ENCODE measurements at places on chromosomes 1 and 21.

DNA sequence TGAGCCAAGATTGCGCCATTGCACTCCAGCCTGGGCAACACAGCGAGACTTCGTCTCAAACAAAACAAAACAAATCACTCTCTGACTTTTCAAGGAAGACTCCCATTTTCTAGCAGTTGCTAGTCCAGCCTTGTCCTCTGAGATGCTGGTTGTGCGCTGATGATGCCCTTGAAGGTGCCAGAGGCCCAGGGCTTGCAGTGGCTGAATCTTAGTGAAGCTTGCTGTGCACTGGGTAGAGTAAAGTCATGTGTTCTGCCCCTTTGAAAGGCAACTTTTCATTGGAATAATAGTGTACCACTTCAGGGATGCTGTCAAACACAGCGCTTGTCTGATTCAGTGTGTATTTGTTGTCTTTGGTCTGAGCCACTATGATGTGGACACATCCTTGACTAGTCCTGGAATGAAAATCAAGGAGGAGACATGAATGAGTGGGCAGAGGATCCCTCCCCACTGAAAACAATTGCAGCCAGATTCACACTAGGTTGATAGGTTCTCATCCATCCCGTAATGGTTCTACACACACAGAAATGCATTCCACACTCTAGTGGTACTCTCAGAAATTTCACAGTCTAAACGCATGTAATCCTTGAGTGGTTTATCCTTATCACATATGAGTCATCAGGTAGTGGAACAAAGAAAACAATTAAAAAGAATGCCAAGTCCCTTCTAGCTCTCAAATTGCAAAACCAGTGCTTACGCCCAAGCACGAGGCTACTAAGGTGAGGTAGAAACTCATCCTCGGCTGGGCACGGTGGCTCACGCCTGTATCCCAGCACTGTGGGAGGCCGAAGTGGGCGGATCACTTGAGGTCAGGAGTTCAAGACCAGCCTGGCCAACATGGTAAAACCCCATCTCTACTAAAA lies 17.8 kb upstream of the TDRD10 start:
- peaks cover 16% of the 10 kb centered on the region for H3K27me3 ChIP-seq
- no peak overlapping the region for H3K4me3 ChIP-seq
- H3K27ac ChIP-seq = no peak overlapping the region
- peaks cover 5% of the 10 kb centered on the region for H3K4me1 ChIP-seq

DNA sequence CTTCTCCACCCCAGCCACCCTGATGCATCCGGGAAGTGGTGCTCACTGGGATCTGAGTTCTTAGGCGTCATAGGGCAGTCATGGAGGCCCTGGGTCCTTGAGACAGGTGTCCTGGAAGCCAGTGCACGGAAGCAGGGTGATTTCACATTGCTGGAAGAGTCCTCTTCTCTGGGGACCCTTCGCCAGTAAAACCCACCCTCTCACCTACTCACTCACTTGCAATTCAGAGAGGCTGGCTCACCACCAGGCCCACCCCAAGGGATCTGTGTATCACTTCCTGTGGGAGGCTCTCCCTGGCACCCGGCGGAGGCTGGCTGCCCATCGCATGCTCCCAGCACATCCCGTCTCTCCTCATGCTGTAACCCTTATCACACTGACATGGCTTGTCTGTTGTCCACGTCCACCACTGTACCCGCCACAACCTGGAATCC lies 40.2 kb upstream of the EPS8L3 start:
- no peaks in the 10 kb centered on the region for H3K27me3 ChIP-seq
- H3K36me3 ChIP-seq = no peaks in the 10 kb centered on the region
- H3K27ac ChIP-seq = no peak overlapping the region
- no peak overlapping the region for H3K4me3 ChIP-seq

GRCh38 chr1:117695796-117696490 lies 90.1 kb downstream of the TENT5C start:
- peak; percentile 96 for DNase-seq
- peaks cover 13% of the 10 kb centered on the region for H3K4me1 ChIP-seq
- no peaks in the 10 kb centered on the region for H3K36me3 ChIP-seq

DNA sequence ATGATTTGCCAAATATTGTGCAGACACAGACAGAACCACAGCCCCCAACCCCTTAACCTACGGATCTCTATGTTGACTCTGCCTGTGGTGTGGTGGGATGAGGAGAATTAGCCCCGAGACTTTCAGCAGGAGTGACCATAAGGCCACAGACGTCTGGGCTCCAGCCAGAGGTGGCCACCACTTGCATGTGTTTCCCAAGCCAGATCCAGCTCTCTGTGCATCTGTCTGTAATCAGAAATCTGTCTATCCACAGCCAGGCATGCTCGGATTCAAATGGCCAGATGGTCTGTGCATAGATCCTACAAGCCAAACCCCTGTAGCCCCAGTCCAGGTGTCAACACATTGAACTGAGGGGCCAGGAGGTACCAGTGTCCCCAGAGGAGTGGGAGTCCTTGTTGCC lies 140.6 kb downstream of the SYF2 start:
- H3K27me3 ChIP-seq = peaks cover 14% of the 10 kb centered on the region
- H3K27ac ChIP-seq = no peak overlapping the region
- DNase-seq = no peak
- peaks cover 11% of the 10 kb centered on the region for H3K4me1 ChIP-seq
- H3K4me3 ChIP-seq = no peak overlapping the region

DNA sequence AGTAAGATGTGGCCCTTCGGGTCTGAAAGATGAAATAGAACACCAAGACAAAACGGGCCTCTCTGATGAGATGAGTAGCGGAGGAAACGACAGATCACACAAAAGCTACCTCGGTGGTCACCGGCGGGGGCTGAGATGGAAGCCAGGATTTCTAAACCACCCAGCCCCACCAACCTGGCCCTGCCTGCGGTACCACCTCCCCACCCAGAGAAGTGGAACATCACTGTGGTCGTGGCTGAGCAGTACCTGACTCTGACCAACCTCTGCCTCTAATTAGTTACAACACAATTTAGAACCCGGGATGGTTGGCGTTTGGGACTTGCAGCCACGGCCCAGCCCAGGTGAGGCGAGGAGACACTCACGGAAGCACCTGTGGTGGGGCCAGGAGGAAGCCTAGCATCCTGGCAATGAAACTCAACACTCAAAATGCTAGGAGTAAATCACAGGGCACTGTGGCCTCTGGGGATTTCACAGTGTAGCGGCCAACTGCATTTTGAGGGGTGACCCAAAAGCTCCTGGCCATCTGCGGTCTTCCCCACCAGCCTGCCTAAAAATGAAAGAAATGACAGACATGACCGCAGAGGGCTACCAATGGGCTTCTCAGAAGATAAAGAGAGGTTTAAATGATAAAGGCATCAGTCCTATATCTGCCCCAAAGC lies 73.4 kb downstream of the ITPKB start:
- no peaks in the 10 kb centered on the region for H3K36me3 ChIP-seq
- DNase-seq = no peak
- no peak overlapping the region for H3K4me3 ChIP-seq
- no peak overlapping the region for H3K27ac ChIP-seq
- peaks cover 41% of the 10 kb centered on the region for H3K4me1 ChIP-seq
- H3K27me3 ChIP-seq = no peaks in the 10 kb centered on the region

DNA sequence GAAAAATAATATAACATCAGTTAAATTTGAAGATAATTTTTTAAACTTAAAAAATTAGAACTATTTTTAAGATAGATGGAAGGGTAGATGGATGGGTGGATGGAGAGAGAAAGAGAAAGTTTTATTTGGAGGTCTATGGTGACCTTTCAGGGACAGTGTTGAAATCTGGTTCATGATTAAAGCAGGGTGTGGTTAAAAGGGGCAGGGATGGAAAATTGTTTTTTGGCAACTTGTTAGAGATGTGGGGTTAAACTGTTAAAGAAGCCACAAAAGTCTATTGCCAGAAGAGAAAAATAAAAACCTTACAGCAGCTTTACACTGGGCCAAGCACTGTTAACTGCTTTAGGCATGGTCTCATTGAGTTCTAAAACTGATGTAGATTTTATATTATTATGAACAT lies 134.9 kb upstream of the GORAB start:
- H3K27me3 ChIP-seq = no peaks in the 10 kb centered on the region
- no peaks in the 10 kb centered on the region for H3K4me1 ChIP-seq
- H3K27ac ChIP-seq = no peak overlapping the region
- H3K4me3 ChIP-seq = no peak overlapping the region

- no peak for DNase-seq
- no peaks in the 10 kb centered on the region for H3K36me3 ChIP-seq
- no peak overlapping the region for H3K27ac ChIP-seq
- peaks cover 5% of the 10 kb centered on the region for H3K4me1 ChIP-seq
- no peak overlapping the region for H3K4me3 ChIP-seq
These were observed 16.1 kb upstream of the IFFO2 start for GRCh38 chr1:18972531-18972930.

- H3K36me3 ChIP-seq = no peaks in the 10 kb centered on the region
- no peak overlapping the region for H3K27ac ChIP-seq
- DNase-seq = no peak
- no peak overlapping the region for H3K4me3 ChIP-seq
These were observed 35.0 kb downstream of the ESRRG start for GRCh38 chr1:216688127-216688657.
